Stimulated activated CD8-positive, alpha-beta memory T cell treated with anti-CD3 and anti-CD28 coated beads, Interleukin-2, amount 100 ng/mL, for 48 hours (primary cell): ENCODE measurements at places on chromosomes 13 and 19.

DNA sequence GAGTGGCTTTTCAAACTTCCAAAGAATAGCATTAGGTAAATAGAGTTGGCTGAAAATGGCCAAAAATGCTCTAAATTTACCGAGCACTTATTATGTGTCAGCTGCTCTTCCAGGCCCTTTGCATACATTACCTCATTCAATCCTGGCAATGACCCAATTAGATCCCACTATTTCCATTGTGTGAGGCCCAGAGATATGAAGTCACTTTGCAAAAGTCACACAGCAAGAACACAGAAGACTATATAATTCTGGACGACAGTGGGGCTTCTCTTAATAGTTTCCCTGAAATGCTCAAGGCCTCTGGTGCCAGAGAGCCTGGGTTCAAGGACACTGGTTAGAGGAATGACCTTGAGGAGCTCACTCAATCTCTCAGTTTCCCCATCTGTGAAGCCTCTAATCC, 146.8 kb downstream of the IER2 start:
- DNase-seq = no peak

- DNase-seq = no peak
Measured at GRCh38 chr13:112525356-112525945, 62.5 kb downstream of the TUBGCP3 start.

GRCh38 chr19:5269926-5270325, 70.7 kb downstream of the PTPRS start:
- no peak for DNase-seq

GRCh38 chr13:39825886-39826285, 170.4 kb downstream of the COG6 start:
- no peak for DNase-seq

DNA sequence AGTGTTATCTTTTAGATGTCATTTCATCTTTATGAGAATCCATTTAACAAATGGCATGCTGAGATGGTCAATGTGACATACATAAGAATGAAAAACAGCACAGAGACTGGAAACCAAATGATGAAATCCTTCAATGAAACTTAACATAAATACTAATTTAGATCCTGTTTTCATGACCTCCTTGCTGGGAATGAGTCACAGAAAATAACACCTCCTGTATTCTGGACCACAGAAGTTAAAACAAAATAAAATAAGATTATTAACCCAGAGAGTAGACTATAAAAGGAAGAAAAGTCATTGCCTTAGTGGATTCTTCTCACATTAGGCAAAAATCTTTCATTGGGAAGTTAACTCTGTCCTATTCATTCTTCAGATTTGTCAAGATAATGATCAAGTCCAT, 1.6 kb downstream of the DIAPH3 start:
- no peak for DNase-seq

GRCh38 chr19:2195914-2196313, 32.2 kb downstream of the DOT1L start:
- no peak for DNase-seq
